ENCODE measurements at places on chromosomes 3 and 15.

GRCh38 chr3:100155128-100155527, 40.8 kb upstream of the FILIP1L start:
- no peak for DNase-seq

DNA sequence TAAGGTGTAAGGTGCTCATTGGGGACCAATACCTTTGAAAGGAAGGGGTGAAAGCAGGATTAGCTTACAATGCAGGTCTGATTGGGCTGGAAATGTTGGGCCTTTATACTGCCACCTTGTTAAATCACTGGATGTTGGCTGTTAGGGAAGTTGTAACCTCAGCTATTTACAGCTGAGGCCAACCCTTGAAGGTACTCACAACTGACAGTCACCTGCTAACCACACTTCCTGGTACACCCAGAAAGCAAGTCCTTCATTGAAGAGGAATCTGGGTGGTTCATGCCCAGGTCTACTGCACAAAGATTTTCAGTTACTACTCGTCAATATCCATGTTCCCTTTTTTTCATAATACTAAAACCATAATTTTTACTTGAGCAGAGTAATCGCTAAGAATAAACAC, 65.4 kb upstream of the CLDN18 start:
- no peak for DNase-seq

DNA sequence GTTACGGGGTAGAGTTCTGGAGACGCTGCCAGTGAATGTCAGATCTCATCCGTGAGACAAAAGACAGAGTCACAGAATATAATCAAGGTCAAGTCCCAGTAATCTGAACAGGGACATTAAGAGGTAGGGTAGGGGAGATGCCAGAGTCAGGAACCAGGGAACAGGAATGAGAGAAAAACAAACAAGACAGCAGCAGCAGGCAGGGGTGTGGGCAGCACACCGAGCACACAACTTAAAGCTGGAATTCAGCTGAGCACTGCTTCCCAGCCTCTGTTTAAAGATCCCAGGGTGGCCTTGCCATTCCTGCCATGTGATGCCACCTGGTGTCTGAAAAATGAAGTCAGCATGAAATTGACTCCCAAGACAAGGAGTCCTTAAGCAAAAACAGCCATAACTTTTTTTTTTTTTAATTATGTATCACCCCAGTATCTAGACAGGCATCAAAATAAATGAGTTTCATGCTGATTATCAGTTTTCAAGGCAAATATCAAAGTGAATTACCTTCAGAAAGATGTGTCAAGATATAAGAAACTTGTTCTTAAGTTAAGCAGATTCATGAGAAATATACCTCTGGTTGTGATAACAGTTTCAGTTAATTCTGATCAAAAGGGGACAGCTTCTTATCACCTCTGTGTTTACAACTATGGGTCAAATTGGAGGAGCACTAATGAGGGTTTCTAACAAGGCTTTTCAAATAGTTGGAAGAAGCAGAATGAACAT, 203.7 kb downstream of the SLC9A9 start:
- no peak for DNase-seq

DNA sequence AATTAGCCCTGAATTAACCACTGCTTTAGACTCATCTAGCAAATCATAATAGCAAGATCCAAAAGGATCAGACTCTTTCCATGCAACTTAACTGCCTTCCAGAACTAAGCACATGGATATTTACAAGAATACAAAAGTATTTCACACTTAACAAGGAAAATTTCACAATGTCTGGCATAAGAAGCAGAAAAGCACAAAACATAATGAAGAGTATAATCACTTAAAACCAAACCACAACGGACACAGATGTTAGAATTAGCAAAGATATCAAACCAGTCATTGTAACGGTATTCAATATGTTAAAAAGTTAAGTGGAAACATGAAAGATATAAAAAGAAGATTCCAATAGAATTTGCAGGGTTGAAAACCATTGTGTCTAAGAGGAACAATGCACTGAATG, 51.5 kb upstream of the COL6A6 start:
- no peak for DNase-seq

DNA sequence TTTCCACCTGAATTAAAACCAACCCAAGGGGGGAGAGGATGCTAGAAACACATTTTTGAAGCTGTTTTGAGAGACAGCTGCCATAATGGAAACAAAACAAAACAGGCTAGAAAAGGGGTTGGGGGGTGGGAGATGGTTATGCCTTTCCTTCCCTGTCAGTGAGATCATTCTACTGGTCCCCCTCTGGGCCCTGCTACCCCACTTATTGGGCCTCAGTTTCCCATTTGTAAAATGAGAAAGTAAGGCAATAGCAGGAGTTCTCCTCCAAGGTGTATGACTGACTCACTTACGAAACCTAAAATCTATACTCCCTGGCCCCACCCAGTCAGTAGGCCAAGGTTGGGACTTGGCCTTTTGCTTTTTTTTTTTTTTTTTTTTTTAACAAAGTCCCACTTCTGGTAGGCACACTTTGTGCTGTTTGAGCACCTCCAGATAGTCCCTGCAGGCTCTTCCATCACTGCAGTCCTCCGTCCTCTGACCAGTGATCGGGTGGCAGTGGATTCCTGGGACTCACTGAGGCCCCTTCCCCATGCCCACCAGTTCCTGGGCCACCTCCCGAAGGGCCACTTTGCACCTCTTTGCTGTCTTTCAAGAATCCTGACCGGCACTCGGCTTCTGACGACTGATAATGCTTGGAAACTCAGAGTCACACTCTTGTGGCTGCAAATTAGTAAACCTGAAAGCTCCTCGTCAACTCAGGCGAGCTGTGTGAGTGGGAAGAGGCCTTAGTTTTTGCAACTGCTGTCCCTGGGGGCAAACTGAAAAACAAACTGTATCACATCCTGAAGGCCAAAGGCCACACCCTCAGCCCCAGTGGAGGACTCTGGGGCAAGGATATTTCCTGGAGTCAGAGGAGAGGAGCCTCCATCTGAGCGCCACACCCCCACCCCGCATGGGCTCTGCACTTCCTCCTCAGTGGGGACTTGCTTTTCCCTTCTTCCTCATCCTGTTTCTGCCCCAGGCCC, 6.7 kb upstream of the PSTPIP1 start:
- DNase-seq: no peak

DNA sequence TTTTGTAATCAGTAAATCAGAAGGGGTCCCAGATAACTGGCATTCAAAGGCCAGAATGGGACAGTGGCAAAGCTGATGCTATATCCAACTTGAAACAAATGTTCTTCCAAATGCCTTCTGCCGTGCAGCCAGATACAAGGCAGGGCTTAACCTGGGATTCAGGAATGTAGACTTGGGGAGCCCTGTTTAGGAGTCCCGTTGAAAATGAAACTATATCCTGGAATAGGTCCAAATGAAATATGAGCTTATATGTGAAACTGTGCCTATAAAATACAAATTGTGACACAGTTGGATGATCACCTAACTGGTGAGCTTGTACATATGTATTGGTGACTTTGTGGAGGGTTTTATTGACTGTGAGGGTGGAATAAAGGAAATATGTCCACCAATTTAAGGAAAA, 28.7 kb downstream of the FRMD4B start:
- no peak for DNase-seq

- no peak for DNase-seq
These were observed 295.7 kb downstream of the SOX2 start for GRCh38 chr3:182007441-182007840.

DNA sequence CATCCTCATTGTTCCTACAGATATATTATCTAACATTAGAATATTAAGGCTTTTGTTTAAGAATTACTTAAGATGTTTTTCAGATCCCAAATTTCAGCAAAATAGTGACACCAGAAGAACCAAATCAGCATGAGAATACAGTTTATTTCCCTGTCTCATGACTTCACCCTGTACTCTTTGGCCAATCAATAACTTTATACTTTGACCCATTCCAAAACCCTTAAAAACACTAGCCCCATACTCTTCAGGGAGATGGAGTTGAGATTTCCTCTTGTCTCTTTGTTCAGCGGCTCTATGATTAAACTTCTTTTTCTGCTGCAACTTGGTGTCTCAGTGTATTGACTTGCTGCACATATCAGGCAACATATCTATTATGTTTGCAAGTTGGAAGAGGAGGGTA, 207.7 kb downstream of the ZBBX start:
- no peak for DNase-seq

- no peak for DNase-seq
These were observed 17.6 kb downstream of the SLC6A20 start for GRCh38 chr3:45778761-45779201.

- no peak for DNase-seq
These were observed 418.8 kb upstream of the NR2F2 start for GRCh38 chr15:95911570-95912279.

DNA sequence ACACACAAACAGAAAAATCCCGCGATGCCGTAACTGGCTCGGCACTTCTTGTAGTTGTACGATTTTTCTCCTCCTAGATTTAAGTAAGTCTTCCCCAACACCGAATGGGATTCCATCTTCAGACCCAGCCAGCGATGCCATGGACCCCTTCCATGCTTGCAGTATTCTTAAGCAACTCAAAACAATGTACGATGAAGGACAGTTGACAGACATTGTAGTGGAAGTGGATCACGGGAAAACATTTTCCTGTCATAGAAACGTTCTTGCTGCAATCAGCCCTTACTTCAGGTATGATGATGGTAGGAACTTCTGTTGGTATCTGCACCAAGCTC, 763 bp downstream of the KBTBD8 start:
- no peak for DNase-seq

DNA sequence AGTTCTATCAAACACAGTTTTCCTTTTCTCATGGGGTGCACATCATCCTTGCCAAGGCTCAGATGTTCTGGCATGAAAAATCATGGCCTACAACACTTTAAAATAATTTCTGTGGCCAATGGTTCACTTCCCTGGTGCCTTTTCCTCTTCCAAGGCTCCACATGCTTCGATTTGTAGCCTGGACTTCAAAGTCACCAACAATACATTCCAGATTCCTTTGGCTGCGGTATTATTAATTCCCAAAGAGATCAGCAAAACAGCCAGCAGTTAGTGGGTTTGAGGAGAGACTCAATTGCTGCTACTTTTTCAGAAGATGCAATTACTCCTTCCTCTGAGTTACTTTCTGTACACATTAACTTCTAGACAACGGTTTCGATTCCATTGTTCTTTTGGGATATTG, 80.3 kb upstream of the CCDC80 start:
- no peak for DNase-seq

DNA sequence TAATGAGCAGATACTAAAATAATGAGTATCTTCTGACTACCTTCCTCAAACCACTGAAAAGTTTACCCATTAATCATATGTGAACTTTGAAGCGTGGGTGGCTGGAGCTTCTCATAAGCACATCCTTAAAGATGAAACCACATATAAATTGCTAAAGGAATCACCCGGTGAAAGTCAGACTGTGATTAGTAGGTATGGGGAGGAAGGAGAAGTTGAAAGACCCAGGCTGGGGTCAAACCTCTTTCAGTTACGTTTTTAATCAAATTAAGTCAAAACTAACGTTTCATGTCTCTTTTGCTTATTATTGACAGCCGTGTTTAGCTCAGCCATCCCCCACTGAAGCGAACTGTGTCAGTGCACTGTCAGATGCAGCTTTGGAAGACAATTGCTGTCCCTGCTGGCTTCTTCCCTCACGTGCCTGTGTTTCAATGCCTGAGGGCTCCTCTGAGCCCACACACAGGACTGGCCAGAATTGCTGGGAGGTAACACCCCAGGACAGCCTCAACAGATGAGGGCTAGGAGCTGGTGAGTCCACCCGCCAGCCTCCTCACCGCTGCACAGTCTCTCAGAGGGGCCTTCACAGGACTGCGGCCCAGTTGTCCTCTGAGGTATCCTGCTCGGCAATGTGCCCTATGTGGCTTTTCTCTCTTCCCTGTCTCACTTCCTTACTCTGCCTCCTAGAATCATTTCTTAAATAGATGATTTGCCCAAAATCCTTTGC, 29.3 kb upstream of the SH3BP5 start:
- DNase-seq: no peak

DNA sequence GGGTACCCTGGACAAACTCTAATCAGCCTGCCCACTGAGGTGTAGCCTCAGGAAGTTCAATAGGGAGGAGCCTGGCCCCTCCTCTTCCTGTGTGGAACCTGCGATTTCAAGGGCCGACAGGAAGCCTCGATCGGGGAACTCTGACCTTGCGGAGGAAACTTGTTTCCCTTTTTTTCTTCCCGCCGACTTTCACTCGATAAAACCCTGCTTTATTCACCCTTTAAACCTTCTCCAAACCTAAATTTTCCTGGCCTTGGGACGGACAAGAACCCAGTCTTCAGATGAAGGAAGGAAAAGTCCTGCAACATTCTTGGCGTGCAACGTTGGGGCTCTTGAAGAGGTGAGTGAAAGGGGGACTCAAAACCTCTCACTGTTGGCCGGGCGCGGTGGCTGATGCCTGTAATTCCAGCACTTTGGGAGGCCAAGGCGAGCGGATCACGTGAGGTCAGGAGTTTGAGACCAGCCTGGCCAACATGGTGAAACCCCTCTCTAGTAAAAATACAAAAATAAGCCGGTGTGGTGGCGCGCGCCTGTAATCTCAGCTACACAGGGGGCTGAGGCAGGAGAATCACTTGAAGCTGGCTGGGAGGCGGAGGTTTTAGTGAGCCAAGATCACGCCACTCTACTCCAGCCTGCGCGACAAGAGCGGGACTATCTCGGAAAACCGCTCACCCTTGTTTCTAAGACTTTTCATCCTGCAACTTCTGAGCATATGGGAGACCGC, 208.2 kb downstream of the ZNF385D start:
- DNase-seq: no peak

GRCh38 chr3:36065321-36065720, 315.0 kb upstream of the STAC start:
- DNase-seq: no peak

DNA sequence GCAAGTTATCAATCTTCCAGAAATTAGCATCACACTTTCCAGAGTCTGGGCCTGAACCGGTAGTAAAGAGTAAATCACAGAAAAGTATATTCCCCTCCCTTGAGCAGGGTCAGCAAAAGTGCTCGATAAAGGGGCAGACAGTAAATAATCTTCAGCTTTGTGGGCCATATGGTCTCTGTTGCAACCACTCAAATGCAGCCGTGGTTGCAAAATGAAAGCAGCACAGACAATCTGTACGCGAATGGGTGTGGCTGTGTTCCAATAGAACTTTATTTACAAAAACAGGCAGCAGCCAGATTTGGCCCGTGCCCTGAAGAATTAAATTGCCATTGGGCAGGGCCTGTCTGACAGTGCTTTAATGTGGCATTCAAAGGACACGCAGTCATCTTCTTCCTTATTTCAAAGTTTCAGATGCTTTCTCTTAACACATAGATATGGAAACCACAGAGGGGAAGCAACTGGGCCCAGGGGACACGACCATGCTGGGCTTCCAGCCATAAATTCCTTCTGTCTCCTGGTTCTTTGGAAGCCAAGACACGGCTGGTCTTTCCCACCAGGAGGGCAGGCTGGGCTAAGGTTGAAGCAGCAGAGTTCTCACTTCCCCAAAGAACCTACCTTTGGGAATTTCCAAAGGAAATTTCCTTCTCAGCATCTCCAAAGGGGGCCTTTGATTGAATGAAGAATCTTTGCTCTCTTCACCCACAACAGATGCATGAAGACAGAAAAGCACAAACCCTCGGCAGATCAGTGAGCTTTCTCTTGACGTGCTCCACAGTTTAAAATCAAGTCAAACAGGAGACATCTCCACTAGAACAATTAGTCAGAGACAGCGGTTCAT, 489.8 kb upstream of the PROK2 start:
- no peak for DNase-seq

GRCh38 chr3:108241146-108241545, 18.9 kb upstream of the IFT57 start:
- no peak for DNase-seq

Measured in NK-92 treated with Interleukin-12 subunit alpha and Interleukin-12 subunit beta, amount 100 ng/mL, for 24 hours (cell line).